Skin of body (tissue), 3 donors: ENCODE measurements at places on chromosomes 7 and 10. TPM values are rescaled to one million over a fixed set of nuclear protein-coding genes. Genes with fewer than 3 reads are reported as not detected.
A peak's percentile ranks its signal among the peaks of the same experiment; 100 is the strongest.

DNA sequence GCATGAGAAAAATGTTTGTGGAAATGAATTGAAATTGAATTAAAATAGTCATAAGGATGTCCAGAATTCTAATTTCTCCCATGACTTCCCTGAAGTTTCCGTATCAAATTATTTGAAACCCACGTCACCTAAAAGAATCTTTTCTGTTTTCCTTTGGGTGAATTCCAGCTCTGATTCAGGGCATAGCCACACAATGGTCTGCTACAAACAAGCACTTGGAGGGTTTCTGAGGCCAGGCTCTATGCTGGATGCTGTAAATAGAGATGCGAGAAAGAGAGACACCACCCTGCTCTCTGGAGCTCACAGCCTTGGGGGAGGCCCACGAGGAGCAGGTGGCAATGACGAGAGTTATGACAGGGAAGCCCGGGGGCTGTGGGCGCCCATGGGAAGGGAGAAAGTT, 33.6 kb downstream of the GHRHR start:
- no peak for DNase-seq

Gene SLC26A4
- 1.1 TPM for total RNA-seq

DNA sequence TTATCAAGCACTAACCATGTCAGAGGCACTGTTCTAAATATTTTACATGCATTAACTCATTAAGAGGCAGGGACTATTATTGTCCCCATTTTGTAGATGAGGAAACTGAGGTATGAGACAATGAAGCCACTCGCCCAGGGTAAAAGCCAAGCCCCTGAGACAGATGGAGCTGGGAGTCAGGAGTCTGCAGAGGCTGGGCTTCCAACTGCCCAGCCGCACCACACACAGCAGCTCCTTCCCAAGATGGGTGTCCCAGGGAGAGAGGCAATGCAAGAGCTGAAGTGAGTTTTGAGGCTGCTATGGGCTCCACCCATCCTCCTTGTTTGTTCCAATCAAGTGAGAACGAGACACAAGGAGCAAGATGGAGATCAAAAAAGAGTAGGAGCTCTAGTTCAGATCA, 244.2 kb downstream of the KCNMA1 start:
- no peak for DNase-seq

GRCh38 chr7:155794196-155794595, 18.1 kb downstream of the SHH start:
- no peak for DNase-seq

GRCh38 chr10:110481919-110482318, 15.8 kb upstream of the DUSP5 start:
- no peak for DNase-seq

DNA sequence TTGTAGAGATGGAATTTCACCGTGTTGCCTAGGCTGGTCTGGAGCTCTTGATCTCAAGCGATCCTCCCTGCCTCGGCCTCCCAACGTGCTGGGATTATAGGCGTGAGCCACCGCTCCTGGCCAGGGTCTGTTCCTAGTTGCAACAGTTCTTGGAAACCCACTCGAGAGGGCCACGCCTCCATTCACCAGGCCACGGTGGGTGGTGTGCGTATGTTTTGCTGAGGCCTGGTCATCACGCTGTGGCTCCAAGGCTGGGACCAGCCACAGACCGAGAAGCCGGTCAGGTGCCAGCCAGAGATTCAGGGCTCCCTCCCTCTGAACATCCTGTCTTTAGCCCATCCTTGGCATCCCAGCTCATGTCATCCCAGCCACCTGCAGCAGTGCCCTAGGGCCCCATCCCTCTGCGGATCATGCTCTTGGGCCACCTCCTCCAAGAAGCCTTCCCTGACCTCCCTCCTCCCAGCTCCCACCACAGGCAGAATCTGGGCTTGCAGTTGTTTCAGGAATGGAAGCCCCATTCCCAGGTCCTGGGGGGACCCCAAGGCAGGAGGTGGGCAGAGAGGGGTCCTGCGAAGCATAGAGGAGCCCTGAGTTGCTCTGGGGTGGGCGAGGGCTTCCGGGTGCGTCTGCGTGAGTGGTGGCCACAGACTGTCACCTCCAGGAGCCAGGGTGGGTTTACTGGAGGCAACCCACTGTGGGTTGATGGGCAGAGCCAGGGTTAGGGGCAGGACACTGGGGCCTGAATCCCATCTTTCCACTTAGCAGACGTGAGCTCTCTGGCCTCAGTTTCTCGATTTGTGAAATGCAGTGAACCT, 5.2 kb downstream of the LAT2 start:
- no peak for DNase-seq

GRCh38 chr10:48384699-48384982, 78.2 kb downstream of the MAPK8 start:
- DNase-seq, result no peak

- no peak for DNase-seq
Observed at GRCh38 chr7:26329520-26330255, 38.0 kb downstream of the SNX10 start.

DNA sequence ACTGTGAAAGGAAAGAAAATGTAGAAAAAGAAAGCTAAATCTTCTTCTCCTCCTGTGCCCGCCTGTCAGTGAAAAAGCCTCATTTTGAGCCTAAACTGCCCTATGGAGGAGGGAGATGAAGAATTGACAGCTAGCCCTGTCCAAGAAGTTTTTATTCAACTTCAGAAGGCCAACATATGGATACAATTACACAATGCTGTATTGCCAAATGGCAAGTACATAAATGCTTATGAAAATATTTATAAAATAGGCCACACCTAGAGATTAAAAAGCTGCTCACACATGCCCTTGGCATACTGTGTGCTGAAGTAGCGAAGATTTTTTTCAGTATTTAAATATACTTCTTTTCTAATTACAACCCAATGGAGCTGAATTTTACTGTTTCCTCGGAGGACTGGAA, 65.1 kb upstream of the NEBL start:
- DNase-seq, result peak; percentile 44

Gene H2BK1
- not detected for total RNA-seq

- DNase-seq, result peak; percentile 30
Observed at GRCh38 chr7:130334274-130334673, 10.3 kb upstream of the CPA5 start.

Gene PYROXD2
- 9.2 TPM for total RNA-seq

- peak; percentile 15 for DNase-seq
Observed at GRCh38 chr10:126250527-126251310, 137.6 kb downstream of the ADAM12 start.

Gene ARHGEF35
- total RNA-seq, result 10.3 TPM

DNA sequence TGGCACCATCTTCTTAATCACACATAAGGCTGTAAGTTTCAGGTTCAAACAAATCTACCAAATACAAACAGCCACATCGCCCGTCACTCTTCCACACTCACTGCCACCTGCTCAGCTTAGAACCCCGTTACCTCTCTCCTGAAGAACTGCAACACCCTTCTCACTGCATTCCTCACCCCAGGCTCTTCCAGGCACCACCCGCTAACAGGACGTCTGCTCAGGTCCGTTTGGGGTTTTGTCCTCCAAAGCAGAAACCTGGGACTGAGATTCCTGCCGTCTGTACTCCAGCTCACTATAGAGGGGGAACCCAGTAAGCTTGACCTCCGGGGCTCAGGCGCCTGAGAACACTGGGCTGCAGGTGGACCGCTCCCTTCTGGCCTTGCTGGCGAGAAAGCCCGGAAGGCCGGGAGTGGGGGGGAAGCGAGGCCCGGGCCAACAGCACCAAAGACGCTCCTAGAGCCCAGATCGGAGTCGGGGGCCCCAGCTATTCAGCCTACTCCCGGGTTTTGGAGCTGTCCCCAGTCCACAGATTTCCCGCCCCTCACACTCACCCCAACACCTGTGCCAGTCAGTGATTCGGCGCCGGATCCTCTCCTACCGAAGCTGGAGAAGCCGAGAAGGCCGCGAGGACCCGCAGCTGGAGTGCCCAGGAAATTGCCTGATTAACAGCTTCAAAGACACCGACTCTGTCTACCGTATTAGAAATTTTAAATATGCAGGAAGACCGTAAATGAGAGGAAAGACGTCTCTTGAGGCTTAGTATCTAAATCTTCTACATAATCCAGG, at the start of gene AP3M1:
AP3M1 (minus strand) TSS at position 625 of the 786 bp plus-strand sequence. CDS start 12,449 bp downstream, outside the sequence.
- no peak for DNase-seq

Gene CALML3
- 9.8 TPM for total RNA-seq

Gene PTPN20
- total RNA-seq, result 3.2 TPM

Gene IL2RA
- 0.30 TPM for total RNA-seq

Gene BMI1
- total RNA-seq, result 41.9 TPM

Gene WDR86
- 14.0 TPM for total RNA-seq

DNA sequence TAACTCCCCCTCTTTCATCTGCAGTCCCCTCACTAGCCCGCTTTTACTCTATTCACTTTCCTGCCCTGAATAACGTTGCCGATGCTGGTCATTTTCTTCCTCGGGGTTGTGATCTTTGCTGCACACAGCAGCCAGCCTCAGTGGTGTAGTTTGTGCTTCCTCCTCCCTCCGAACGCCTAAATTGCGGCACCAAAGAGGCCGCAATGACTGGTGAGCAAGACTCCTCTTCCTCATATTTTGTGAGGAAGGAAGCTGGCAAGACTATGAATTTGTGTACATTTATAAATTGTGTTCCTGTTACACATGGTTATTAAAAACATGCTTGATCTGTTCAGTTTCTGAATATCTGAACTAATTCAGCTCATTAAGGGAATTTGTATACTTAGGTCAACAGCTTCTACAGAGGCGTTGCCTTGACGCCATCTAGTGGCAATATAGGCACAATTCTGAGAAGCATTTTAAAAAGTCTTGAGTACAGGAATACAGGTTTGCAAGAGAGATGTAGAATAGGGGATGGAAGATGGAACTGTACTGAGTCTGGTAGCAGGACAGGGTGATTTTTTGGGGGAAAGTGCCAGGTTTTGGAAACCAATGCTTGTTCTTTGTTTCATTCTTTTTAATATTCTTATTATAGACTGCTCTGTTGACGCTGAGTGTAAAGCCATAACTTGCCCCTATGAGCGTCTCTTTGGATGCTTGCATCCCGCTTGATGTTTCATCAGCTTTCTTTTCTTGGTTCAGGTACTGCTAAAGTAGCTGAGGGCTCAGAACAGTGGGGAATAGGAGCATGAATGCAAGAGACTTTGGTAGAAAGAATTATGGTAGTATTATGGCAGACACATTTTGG, 4.1 kb upstream of the TAS2R5 start:
- DNase-seq, result no peak

DNA sequence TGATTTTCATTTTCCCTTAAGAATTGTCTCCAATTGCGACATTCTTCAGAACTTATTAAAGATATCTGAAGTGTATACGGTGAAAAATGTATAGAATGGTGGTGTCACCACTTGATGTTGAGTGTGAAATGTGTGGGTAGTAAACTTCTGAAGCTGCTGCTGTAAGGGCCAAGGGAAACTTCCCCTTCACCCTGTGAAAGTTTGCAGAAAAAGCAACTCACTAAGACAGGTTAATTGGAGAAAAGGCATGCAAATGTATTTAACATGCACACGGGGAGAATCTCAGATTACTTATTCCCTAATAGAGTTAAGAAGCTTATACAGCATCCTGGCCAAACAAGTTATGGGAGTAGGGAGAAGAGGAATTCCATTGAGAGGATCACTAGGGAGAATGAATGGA, 173.0 kb downstream of the NSUN6 start:
- no peak for DNase-seq

- DNase-seq, result no peak
Observed at GRCh38 chr10:129888784-129889616, 75.1 kb downstream of the EBF3 start.
